Mesenteric fat pad (tissue), 1 donor: ENCODE measurements at places on chromosomes 3 and 15. TPM values are rescaled to one million over a fixed set of nuclear protein-coding genes. Genes with fewer than 3 reads are reported as not detected.

PLSCR2 gene
- not detected for total RNA-seq

ANKRD34C gene
- not detected for total RNA-seq

GRCh38 chr3:143123353-143123984, 3.9 kb downstream of the CHST2 start:
- no peak for DNase-seq

GRCh38 chr3:40985195-40985594, 214.1 kb upstream of the CTNNB1 start:
- DNase-seq: no peak

GRCh38 chr3:39141171-39141995, 12.0 kb downstream of the CSRNP1 start:
- DNase-seq: peak; percentile 91

- DNase-seq: no peak
Measured at GRCh38 chr3:184361932-184362667, 590 bp downstream of the POLR2H start.

GRCh38 chr3:102529452-102529851, 94.6 kb downstream of the ZPLD1 start:
- no peak for DNase-seq

GRCh38 chr3:186361762-186362536, at the start of gene DGKG:
DGKG (minus strand) TSS chr3:186362234; CDS start chr3:186320459, 41,775 bp downstream.
- peak; percentile 91 for DNase-seq

GRCh38 chr15:31472636-31473384, 146.2 kb downstream of the KLF13 start:
- DNase-seq: no peak

GRCh38 chr3:193704431-193704830, 111.4 kb downstream of the OPA1 start:
- DNase-seq: no peak

- no peak for DNase-seq
Measured at GRCh38 chr3:71930056-71930991, 145.4 kb upstream of the PROK2 start.

DNA sequence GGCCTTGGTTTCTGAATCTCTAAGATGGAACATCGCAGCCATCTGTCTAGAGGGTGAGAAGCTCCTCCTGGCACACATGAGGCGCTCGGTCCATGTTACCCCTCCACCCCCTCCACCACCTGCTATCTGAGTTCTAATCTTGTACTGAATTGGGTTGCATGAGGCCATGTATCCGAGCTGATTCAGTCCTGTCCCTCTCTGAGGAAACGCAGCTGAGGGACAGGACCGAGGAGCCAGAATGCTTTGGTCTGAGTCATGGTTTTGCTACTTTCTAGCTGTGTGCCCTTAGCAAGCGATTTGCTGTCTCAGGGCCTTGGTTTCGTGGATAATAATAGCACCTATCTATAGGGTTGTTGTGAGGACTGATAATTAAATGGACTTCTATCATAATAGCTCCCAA, 87.8 kb upstream of the SEC13 start:
- DNase-seq: no peak
